ENCODE measurements at places on chromosomes 7 and 10. TPM values are rescaled to one million over a fixed set of nuclear protein-coding genes. Genes with fewer than 3 reads are reported as not detected.

NPSR1 gene
- total RNA-seq: not detected

OR2A1 gene
- total RNA-seq: not detected

- no peaks in the 10 kb centered on the region for H3K27me3 ChIP-seq
- no peaks in the 10 kb centered on the region for H3K36me3 ChIP-seq
- H3K4me1 ChIP-seq: no peaks in the 10 kb centered on the region
- H3K4me3 ChIP-seq: no peak overlapping the region
- no peak for DNase-seq
- H3K27ac ChIP-seq: no peak overlapping the region
Measured at GRCh38 chr10:23418051-23418681, 20.7 kb upstream of the OTUD1 start.

DNA sequence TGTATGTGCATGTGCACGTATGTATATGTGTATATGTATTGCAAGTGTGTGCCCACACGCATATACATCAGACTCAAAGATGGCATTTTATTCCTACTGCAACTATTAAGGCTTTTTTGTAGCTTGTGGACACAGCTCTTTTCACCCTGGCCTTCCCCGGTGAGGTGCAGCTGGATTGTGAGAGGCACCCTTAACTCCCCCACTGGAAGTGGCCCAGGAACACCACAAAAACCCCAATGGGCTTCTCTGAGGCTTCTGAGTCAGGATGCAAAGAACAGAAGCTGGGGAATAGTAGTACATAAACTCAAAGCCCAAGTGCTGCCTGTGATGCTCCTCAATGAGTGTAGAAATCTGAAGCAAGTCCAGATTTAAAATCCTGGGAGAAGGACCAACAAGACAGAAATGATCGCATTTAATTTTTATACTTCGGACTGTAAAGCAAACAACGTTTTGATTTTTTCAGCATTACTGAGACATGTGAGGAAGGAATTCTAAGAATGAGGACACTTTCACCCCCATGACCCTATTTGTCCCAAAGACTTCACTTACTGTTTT, 369.2 kb upstream of the MGMT start:
- DNase-seq: no peak
- no peaks in the 10 kb centered on the region for H3K27me3 ChIP-seq
- no peaks in the 10 kb centered on the region for H3K36me3 ChIP-seq
- no peak overlapping the region for H3K4me3 ChIP-seq
- H3K27ac ChIP-seq: no peak overlapping the region
- H3K4me1 ChIP-seq: peaks cover 23% of the 10 kb centered on the region

- H3K4me3 ChIP-seq: no peak overlapping the region
- peaks cover 32% of the 10 kb centered on the region for H3K4me1 ChIP-seq
- H3K27me3 ChIP-seq: no peaks in the 10 kb centered on the region
- no peak for DNase-seq
Measured at GRCh38 chr10:24674892-24675632, 48.6 kb downstream of the ARHGAP21 start.

Data from thoracic aorta (tissue), 2 donors.